Stimulated activated CD8-positive, alpha-beta memory T cell treated with anti-CD3 and anti-CD28 coated beads, Interleukin-15, amount 100 ng/mL, for 4 hours (primary cell): ENCODE measurements at places on chromosomes 7 and 10.

DNA sequence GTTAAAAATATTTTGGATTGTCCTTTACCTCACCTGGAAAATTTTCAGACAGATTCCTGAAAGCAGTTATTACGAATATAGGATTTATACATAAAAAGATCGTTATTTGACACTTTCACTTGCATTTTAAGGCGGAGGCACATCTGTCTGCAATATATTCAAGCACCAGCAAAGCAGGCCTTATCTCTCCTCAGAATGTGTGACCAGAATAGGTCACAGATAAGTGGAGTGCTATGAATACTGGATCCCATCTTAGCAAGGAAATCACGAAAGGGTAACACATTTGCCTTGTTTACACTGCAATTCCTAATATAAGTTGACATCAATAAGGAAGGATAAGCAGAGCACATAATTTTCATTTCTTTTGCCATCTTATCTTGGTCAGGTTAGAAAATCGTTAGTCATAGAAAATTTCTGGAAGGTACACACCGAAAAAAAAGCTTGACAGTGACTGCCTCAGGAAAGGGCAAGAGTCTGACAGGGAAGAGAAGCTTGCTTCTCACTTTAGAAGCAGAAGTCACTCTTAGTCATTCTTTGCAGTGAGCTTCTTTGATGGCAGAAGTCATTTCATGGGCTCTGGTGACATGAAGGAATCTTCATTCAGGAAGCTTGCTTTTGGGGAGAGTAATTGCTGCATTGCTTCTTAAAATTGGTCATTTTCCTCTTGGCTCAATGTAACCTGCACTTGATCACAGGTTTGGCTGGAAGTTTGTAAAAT is 98.1 kb upstream of the STK17A start:
- DNase-seq = no peak

GRCh38 chr10:17081431-17081830 is 48.2 kb downstream of the CUBN start:
- no peak for DNase-seq

DNA sequence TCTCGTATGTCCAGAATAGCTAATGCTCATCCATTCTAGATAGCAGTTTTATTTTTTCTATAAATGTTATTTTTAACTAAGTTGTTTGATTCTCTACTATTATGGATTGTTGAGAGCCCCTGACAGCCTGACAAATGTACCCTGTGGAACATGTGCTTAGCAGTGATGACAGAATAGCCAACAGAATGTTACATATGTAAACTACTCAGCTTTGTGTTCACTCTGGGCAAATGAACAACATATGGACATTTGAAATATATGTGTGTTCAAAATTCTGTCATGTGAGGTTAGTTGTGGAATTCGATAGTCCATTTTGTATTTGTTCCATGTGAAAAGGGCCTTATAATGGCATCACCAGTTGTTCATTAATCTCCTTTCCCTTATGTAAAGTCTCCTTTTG is 199.7 kb downstream of the EXOC4 start:
- DNase-seq = no peak

DNA sequence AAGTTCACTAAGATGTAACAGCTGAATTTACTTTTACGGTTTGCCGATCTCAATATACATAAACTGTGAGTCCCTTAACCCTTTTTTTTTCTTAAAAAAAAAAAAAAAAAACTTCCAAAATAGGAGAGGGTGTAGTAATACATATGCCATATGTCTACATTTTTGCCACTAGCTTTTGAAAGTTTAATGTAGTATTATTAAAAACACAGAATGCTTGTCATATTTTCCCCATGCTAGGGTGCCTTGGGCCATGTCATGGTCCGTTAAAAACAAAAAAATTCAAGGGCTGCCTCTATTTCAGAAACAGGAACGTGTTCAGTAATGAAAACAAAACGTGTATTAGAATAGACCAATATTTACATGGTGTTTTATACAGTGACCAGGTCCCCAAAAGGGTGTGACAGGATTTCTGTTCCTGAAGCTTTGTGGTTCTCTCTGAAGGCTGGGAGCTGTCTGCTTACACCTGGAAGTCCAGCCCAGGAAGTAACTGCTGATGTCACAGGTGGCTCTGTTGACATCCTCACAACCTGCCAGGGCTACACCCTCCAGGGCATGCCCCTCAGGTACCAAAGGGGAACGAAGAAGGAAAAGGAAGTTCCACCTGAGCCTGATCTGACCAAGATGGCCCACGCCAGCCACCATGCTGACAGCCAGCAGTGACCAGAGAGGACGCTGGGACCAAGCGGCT is 79.0 kb downstream of the COBL start:
- DNase-seq = no peak

- DNase-seq = no peak
Measured at GRCh38 chr10:100516847-100517246, 2.8 kb downstream of the SEC31B start.

- DNase-seq = no peak
Measured at GRCh38 chr7:92778972-92779371, 57.4 kb downstream of the CDK6 start.

DNA sequence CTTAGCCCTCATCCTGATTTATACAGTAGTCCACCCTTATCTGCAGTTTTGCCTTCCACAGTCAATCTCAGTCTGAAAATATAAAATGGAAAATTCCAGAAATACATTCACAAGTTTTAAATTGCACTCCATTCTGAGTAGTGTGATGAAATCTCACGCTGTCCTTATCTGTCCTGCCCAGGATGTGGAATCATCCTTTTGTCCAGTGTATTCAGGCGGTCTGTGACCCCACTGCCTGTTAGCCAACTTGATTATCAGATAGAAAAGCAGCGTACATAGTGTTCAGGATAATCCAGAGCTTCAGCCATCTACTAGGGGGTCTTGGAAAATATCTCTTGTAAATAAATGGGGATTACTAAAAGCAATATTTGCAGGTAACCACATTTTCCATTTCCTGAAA is 146.3 kb downstream of the MALRD1 start:
- no peak for DNase-seq

- no peak for DNase-seq
Measured at GRCh38 chr7:98562381-98562823, 54.7 kb upstream of the NPTX2 start.

DNA sequence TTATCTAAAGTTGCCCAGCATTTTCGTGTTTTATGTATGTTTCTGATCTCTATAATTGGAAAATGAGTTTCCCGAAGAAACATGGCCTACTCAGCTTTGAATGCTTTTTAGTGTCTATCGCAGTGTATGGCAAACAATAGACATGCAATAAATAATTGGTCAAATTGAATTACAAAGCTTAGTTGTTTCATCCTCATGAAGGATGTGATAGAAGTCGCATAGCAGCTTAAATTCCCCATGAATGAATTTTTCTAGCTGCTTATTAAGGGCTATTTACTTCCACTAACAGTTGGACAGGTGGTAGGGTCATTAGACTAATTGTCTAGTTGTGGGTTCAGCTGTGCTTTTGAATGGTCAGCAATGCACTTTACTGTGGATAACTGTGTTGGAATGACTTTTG is 467.3 kb upstream of the MBL2 start:
- DNase-seq = no peak

GRCh38 chr7:6271694-6272440 is 557 bp downstream of the CYTH3 start:
- DNase-seq = no peak

- no peak for DNase-seq
Measured at GRCh38 chr7:583410-584121, 63.9 kb upstream of the PDGFA start.

- no peak for DNase-seq
Measured at GRCh38 chr10:21261842-21262294, 263.6 kb downstream of the SKIDA1 start.

DNA sequence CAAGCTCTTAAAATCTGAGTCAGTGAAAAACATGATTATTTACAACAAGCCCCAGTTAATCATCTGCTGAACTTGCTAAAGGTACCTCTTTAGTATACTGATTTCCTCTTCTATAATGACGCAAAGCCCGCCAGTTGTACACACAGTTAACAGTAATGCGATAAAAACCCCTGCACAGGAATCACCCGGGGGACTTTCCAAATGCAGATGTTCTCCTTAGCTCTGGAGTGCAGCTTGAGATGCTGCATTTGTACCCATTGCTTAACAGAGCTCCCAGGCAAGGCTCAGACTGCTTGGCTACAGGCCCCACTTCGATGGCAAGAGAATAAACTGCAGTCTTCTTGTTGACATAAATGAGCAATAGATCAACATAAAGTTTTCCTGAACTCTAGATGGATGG is 279.6 kb upstream of the HGF start:
- no peak for DNase-seq

GRCh38 chr10:51433949-51434475 is 265.4 kb downstream of the CSTF2T start:
- DNase-seq = no peak

DNA sequence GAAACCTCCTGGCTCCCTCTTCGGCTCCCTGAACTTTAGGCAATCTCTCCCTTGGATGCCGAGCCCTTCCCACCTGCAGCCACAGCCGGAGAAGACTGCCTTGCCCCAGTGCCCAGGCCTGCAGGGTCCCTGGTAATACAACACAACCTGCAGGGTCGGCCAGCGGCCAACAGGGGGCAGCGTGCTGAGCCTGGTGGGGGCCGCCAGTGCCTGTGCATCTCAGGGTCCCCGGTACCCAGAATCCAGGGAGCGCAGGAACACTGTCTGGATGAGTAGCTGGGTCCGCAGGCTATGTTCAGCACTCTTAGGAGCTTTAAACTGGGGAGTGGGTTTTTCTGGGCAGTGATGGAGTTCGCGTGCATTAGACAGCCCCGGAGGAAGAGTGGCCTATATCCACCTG is 17.5 kb upstream of the C10orf71 start:
- DNase-seq = no peak

- no peak for DNase-seq
Measured at GRCh38 chr7:134140889-134141867, 14.0 kb downstream of the LRGUK start.

- DNase-seq = no peak
Measured at GRCh38 chr10:96695366-96695765, 24.9 kb downstream of the PIK3AP1 start.

GRCh38 chr10:91196268-91197048 is 24.0 kb upstream of the PCGF5 start:
- no peak for DNase-seq

DNA sequence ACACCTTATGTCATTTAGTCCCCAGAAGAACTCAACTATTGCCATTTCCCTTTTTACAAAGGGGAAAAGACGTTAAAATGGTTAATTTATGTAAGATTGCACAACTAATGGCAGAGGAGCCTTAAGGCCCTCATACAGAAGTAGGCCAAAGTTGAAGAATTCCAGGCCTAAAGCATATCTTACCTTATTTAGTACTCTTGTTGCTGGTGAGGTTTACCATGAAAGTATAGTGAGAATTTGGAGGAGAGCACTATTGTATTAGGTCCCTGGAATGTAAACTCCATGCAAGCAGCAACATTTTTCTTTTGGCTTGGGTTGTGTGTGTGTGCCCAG is 731 bp upstream of the CRPPA start:
- no peak for DNase-seq

DNA sequence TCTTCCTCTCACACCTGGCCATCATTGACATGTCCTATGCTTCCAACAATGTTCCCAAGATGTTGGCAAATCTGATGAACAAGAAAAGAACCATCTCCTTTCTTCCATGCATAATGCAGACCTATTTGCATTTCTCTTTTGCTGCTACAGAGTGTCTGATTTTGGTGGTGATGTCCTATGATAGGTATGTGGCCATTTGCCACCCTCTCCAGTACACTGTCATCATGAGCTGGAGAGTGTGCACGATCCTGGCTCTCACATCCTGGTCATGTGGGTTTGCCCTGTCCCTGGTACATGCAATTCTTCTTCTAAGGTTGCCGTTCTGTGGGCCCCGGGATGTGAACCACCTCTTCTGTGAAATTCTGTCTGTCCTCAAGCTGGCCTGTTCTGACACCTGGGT is 19.2 kb downstream of the OR2A14 start:
- DNase-seq = no peak

GRCh38 chr10:44056206-44056605 is 328.7 kb downstream of the CXCL12 start:
- DNase-seq = no peak
